ENCODE measurements at places on chromosomes 7 and 10.

GRCh38 chr10:116671274-116671926 lies 50.6 kb downstream of the PNLIPRP2 start:
- no peak for DNase-seq

GRCh38 chr10:132142396-132143161 lies 44.2 kb upstream of the DPYSL4 start:
- no peak for DNase-seq

- no peak for DNase-seq
Observed at GRCh38 chr7:131895541-131896164, 339.2 kb upstream of the PODXL start.

DNA sequence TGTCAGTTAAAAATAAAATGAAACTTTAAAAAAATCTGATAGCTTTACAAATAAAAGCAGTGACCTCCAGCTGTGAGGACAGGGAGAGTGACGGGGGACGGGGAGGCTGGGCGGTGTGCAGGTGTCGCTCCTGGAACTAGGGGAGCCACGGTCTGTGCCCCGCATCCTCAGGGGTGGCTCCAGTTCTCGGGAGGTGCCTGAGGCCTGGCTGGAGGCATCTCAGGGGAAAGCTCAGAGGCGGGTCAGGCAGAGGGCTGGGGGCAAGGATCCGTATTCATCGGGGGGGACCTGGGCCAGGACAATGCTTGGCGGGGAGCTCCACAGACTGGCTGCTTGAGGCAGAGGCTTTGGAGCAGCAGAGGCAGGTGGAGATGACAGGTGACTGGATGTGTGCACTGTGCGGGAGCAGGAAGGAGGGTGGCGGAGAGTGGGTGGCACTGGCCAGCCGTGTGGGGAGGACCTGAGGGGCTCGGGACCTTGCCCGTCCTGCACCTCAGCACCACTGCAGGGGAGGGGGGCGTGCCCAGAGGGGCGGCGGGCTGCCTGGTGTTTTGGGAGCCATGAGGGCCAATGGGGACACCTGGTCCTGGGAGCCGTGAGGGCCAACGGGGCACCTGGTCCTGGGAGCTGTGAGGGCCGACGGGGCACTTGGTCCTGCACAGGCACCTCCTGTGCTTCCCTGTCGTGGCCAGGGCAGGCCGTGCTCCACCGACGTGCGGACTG lies 13.2 kb downstream of the PWWP2B start:
- DNase-seq: no peak

DNA sequence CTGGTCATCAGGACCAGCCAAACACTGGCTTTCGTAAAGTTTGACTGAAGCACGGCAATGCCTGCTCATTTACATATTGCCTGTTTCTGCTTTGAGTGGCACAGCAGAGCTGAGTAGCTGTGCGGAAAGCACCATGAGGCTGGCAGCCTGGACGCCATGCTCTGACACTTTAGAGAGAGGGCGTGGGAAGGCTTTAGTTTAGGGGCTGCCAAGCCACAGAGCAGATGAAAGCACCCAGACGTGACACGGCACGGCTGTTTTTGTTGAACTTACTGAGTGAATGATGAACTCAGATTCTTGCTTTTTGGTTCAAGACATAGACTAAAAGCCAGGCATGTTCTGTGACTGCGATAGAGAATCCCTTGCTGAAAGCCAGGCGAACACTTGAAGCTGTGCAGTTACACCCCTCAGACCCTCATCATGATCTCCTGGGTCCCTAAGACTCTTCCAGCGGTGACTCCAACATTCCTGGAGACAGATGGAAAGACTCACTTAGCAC lies 182.1 kb downstream of the ZMYND11 start:
- no peak for DNase-seq

DNA sequence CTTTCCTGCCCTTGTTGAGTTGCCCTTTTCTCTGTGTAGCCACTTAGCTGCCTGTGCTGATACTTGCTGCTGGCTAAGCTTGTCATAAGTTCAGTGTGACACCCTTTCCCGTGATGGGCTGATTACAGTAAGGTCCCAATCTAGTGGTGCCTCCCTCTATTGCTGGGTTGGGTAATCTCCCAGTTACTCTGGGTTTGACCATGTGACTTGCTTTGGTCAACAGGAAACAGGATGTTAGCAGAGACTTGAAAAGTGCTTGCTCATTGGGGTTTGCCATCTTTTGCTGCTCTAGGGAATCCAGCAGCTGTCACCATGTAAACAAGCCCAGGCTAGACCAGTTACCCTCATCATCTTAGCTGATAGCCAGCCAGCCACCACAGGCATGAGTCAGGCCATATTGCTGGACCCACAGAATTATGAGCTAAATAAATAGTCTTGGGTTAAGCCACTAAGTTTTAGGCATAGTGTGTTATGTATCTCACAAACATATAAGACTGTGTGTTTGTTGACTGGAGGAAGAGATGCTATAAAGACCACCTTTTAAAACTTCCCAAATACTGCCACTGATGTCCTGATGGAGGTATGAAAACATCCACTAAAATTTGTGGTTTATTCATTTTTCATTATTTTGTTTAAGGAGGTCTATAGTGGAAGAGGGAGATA lies 4.0 kb upstream of the LEP start:
- DNase-seq: no peak

GRCh38 chr10:111131168-111131799 lies 54.5 kb downstream of the ADRA2A start:
- DNase-seq: no peak

- no peak for DNase-seq
Observed at GRCh38 chr10:49001870-49002672, 62.4 kb upstream of the LRRC18 start.

DNA sequence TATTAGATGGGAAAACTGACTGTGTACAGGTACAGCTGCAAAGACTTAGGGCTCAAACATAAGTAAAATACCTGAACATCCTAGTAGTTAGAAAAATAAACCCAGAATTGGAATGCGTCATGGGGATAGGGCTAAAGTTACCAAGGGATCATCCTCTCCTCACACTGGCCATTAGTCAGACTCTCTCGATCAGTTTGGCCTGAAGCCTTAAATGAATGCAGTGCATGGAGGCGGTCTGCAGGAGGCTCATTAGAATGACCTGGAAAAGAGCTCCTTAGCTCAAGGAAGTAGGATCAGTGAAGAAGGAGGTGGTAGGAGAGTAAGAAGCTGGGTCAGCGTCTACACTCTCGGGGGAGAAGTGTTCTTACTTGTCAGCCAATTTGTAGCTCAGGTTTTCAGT lies 35.3 kb downstream of the DENND2A start:
- DNase-seq: no peak

- peak; percentile 30 for DNase-seq
Observed at GRCh38 chr10:19816411-19817230, at the start of gene PLXDC2. PLXDC2 (plus strand) TSS chr10:19816432.
